ENCODE measurements at places on chromosomes 5 and 9. TPM values are rescaled to one million over a fixed set of nuclear protein-coding genes. Genes with fewer than 3 reads are reported as not detected.

GRCh38 chr9:125421166-125421565 is 159.5 kb downstream of the GAPVD1 start:
- DNase-seq, result no peak

GRCh38 chr9:132914924-132915323 is 29.5 kb downstream of the TSC1 start:
- DNase-seq, result no peak

DNA sequence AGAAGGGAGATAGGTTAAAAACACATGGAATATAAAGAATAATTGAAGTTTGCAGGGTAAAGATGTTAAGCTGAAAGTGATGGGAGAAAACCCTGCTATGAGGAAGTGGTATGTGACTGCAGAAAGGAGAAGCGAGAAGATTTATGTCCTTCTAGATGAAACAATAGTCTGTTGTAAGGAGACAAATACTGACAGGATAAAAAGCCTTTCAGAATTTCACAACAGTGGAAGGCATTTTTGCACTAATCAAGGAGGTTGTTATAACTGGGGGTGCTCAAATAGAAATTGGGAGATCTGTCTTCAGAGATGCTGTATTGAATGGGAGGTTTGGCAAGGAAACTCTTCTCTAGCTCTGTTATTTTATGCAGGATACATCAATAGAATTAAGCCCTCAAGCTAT is 69.6 kb downstream of the NMUR2 start:
- no peak for DNase-seq

- no peak for DNase-seq
Observed at GRCh38 chr9:20835377-20836286, 151.6 kb downstream of the FOCAD start.

GRCh38 chr9:28925157-28925556 is 1351.9 kb upstream of the C9orf72 start:
- DNase-seq, result no peak

- DNase-seq, result no peak
Observed at GRCh38 chr5:139644001-139644456, 4.1 kb upstream of the CXXC5 start.

GRCh38 chr9:20620650-20621470 is 1.4 kb downstream of the MLLT3 start:
- peak; percentile 64 for DNase-seq

DNA sequence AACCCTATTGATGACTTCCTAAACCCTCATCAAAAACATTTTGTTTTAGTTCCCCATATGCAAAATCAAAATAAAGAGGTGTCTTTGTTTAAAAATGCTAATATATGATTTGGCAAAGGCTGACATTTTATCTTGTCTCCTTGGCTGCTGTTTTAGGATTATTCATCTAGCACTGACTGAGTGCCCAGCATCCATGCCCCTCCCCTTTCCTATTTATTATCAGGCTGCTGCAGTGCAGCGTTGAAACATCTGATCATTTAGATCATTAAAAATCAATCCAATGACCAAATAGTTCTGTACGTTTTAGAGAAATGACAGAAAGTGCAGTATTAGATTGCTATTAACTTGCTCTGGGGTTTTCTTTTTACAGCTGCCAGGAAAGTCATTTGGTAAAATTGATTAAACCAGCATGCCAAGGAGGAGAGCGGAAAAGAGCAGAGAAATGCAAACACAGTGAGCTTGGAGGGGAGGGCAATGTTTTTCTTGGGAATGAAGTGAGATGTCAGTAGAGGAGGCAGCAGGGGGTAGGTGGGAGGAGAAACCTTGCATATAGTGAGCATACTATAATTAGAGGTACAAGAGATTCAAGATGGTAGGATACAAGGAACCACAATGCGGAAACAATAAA is 286.3 kb downstream of the PDE4D start:
- no peak for DNase-seq

- DNase-seq, result no peak
Observed at GRCh38 chr5:110727025-110727314, 499 bp upstream of the TMEM232 start.

DNA sequence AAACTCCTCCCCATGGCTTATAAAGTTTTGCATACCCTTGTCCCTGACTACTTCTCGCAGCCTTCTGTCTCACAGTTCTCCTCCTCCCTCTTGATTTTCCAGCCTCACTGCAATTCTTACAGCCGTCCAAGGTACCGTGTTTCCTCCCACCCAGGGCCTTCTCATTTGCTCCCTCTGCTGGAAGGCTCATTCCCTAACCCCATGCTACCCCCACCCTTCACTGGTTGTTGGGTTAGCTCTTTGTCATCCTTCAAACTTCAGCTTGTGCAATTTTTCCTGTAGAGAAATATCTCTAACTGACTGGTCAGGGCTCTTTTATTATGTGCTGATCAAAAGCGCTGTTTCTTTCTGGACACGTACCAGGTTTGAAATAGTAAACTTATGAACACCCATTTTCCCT is 329.2 kb downstream of the EBF1 start:
- no peak for DNase-seq

CWC27 gene
- total RNA-seq, result 30.4 TPM

PCDHGB3 gene
- 0.10 TPM for total RNA-seq

PCA3 gene
- not detected for total RNA-seq

TMEM250 gene
- total RNA-seq, result 47.4 TPM

CCNO gene
- not detected for total RNA-seq

PLEKHG4B gene
- total RNA-seq, result 0.37 TPM

NUTM2F gene
- total RNA-seq, result not detected

TRIO gene
- total RNA-seq, result 6.6 TPM

SPINK4 gene
- total RNA-seq, result not detected

SGCD gene
- total RNA-seq, result not detected
